ENCODE measurements at places on chromosomes 6 and 20. TPM values are rescaled to one million over a fixed set of nuclear protein-coding genes. Genes with fewer than 3 reads are reported as not detected.
A peak's percentile ranks its signal among the peaks of the same experiment; 100 is the strongest.

Gene OLIG3
- 0.74 TPM for total RNA-seq

GRCh38 chr6:82083646-82084045 is 163.9 kb downstream of the IBTK start:
- DNase-seq: peak; percentile 46

- no peak for DNase-seq
These were observed 177.0 kb downstream of the FOXC1 start for GRCh38 chr6:1786455-1787453.

GRCh38 chr6:44058617-44059358 is 68.5 kb downstream of the MRPL14 start:
- peak; percentile 99 for DNase-seq

GRCh38 chr20:19554666-19555065 is 203.4 kb upstream of the RIN2 start:
- DNase-seq: no peak

Data from fibroblast of the aortic adventitia (primary cell).